ENCODE measurements at places on chromosomes 7 and 10. TPM values are rescaled to one million over a fixed set of nuclear protein-coding genes. Genes with fewer than 3 reads are reported as not detected.

GRCh38 chr10:31075434-31075833, 43.8 kb upstream of the ZNF438 start:
- no peak overlapping the region for H3K27ac ChIP-seq
- H3K4me1 ChIP-seq = peaks cover 2% of the 10 kb centered on the region
- DNase-seq = no peak
- no peaks in the 10 kb centered on the region for H3K36me3 ChIP-seq

DNA sequence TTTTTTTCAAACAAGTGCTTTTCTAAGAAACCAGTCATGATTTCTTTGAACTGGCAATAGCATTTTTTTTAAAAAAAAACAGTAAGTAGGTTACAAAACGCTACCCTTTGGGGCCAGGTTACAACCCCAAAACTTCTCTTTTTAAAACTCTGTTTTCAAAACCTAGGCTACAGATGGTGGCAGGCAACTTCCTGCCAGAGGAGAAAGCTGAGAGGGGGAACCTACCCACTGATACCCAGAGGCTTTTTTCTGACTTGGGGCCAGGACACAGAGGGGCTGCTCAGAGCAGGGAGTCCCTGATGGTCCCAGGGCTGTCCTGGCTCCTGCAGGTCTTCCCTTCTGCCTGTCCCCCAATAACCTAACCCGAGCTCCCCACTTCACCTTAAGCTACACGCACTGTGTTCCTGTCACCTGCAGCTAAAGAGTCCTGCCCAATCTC, 6.9 kb downstream of the STN1 start:
- H3K27ac ChIP-seq = peak overlapping the region; percentile 93
- peak; percentile 58 for DNase-seq
- peaks cover 67% of the 10 kb centered on the region for H3K4me1 ChIP-seq
- peak overlapping the region; percentile 64 for H3K4me3 ChIP-seq

Gene TMEM184A
- 0.23 TPM for total RNA-seq

- peaks cover 25% of the 10 kb centered on the region for H3K27me3 ChIP-seq
- DNase-seq = no peak
- H3K4me3 ChIP-seq = no peak overlapping the region
- H3K27ac ChIP-seq = no peak overlapping the region
- peaks cover 3% of the 10 kb centered on the region for H3K36me3 ChIP-seq
These were observed 13.3 kb downstream of the IFIT5 start for GRCh38 chr10:89427629-89428028.

DNA sequence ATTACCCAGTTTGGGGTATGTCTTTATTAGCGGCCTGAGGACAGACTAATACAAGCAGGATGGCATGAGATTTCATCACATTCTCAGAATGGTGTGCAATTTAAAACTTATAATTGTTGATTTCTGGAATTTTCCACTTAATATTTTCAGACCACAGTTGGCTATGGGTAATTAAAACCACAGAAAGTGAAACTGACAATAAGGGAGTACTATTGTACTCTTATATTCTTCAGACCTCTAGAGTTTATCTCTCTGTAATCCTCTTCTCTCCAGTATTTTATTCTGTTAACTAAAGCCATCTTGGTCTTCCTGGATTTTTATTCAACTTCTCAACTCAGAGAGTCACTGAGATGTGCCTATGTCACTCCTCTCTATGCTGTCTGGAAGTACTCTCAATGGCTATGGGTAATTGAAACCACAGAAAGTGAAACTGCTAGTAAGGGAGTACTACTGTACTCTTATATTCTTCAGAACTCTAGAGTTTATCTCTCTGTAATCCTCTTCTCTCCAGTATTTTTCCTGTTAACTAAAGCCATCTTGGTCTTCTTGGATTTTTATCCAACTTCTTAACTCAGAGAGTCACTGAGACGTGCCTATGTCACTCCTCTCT, 118.3 kb downstream of the PPP1R17 start:
- DNase-seq = no peak
- H3K27ac ChIP-seq = no peak overlapping the region
- H3K27me3 ChIP-seq = no peaks in the 10 kb centered on the region
- H3K36me3 ChIP-seq = no peaks in the 10 kb centered on the region
- H3K4me3 ChIP-seq = no peak overlapping the region

Gene LMTK2
- 15.0 TPM for total RNA-seq

Gene ATG9B
- total RNA-seq = 5.0 TPM

DNA sequence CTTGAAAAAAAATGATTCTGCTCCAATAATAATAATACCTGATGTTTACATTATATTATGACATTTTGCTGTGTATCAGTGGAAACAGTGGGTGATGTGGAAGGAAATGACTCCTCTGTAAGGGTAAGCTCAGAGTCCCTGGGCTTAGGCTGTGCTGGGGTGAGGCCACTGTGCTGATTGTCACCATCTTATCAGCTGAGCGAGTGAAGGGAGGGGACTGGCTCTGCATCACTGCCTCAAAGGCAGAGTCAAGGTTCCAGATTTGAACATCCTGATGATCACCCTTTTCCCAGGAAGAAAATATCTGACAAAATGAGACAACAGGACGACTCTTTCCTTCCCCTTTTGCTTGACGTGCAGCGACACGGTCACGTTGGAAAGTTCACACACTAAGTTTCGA, 24.0 kb upstream of the HABP2 start:
- no peaks in the 10 kb centered on the region for H3K27me3 ChIP-seq
- no peaks in the 10 kb centered on the region for H3K36me3 ChIP-seq
- no peak for DNase-seq
- no peak overlapping the region for H3K4me3 ChIP-seq

Gene SAP25
- total RNA-seq = 11.8 TPM

Gene SEMA3E
- total RNA-seq = not detected

DNA sequence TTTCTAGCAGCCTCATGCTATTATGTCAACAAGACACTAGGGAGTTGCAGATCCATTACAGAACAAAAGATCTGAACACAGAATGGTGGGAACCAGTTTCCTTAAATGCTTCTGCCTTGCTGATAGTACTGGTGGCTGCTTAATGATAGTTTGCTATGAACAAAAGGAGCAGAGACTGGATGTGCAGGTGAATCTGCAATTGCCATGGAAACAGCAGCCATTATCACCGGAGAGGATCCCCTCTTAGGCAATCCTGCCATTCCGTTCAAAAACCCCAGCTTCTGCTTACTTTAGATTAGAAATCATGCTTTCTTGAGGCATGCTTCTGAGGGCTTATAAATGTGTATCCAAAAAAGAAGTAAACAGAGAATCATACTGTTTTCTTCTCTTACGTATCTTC, 80.0 kb upstream of the PRKAR2B start:
- no peak overlapping the region for H3K4me3 ChIP-seq
- peaks cover 8% of the 10 kb centered on the region for H3K27me3 ChIP-seq
- H3K36me3 ChIP-seq = no peaks in the 10 kb centered on the region
- no peak for DNase-seq

GRCh38 chr10:79027147-79028055, 41.4 kb upstream of the ZMIZ1 start:
- no peak overlapping the region for H3K4me3 ChIP-seq
- no peak overlapping the region for H3K27ac ChIP-seq
- no peaks in the 10 kb centered on the region for H3K36me3 ChIP-seq

- H3K27ac ChIP-seq = no peak overlapping the region
These were observed 135.9 kb downstream of the ZNF92 start for GRCh38 chr7:65509368-65510186.

Gene CALML5
- not detected for total RNA-seq

Gene OR2A42
- 0.09 TPM for total RNA-seq

DNA sequence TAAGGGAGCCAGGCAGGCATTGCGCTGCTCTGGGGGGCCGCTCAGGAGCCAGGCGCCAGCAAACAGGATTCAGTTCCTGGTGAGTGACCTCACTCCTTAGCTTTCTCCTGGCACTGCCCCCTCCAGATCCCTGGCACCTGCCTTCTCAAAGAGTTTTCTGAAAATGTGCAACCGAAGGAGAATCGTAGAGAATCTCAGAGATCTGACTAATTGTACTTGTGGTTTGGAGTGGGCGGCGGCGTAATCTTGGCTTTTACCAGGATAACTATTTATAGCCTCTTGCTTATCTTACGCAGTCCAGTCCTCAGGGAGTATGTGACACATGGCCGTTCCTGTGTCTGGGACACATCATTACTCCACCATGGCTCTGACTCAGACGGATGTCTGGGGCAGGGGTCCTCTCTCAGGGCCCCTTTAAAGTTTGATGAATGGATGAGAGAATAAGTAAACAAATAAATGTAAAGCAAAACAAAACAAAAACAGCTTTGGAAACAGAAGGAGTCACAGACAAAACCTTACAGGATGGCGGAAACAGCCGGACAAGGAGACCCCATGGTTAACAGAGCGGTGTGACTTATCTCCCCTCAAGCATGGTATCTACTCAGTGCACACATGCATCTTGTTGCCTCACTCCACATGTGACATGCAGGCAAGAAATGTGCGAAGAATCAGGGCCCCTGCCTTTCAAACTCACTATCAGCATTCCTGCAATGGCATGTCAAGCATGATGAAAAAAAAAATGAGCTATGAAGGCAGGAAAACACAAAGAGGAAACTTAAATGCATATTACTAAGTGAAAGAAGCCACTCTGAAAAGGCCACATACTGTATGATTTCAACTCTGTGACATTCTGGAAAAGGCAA, 99.7 kb downstream of the TNS3 start:
- no peak for DNase-seq
- no peaks in the 10 kb centered on the region for H3K36me3 ChIP-seq
- H3K27me3 ChIP-seq = no peaks in the 10 kb centered on the region
- peaks cover 32% of the 10 kb centered on the region for H3K4me1 ChIP-seq

GRCh38 chr10:45003432-45004000, 2.8 kb downstream of the ZNF22 start:
- no peak overlapping the region for H3K27ac ChIP-seq
- H3K4me1 ChIP-seq = peaks cover 25% of the 10 kb centered on the region
- H3K27me3 ChIP-seq = peaks cover 6% of the 10 kb centered on the region
- H3K36me3 ChIP-seq = peaks cover 50% of the 10 kb centered on the region

DNA sequence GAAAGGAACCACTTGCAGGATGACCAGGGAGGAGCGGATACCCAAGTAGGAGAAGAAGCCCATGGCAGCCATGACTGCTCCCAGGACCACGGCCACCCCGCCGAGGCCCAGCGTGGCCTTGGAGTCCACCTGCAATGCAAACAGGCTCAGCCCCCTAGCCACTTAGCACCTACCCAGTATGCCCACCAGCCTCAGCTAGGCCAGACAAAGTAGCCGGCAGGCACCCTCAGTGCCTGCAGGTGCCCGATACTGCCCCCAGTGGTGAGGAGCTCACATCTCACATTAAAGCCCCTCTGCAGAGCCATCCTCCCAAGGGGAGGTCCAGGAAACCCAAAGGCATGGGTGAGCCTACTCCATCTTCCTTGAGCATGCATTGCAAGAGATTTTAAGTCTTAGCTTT, 6.6 kb downstream of the NPC1L1 start:
- H3K27ac ChIP-seq = no peak overlapping the region
- no peak overlapping the region for H3K4me3 ChIP-seq
- no peaks in the 10 kb centered on the region for H3K36me3 ChIP-seq
- no peaks in the 10 kb centered on the region for H3K27me3 ChIP-seq
- DNase-seq = peak; percentile 28
- H3K4me1 ChIP-seq = no peaks in the 10 kb centered on the region

Gene GRK5
- total RNA-seq = 24.4 TPM

- no peak overlapping the region for H3K27ac ChIP-seq
- H3K4me1 ChIP-seq = no peaks in the 10 kb centered on the region
- no peak overlapping the region for H3K4me3 ChIP-seq
- no peak for DNase-seq
- H3K36me3 ChIP-seq = no peaks in the 10 kb centered on the region
These were observed 85.3 kb upstream of the DIP2C start for GRCh38 chr10:774661-775244.

GRCh38 chr7:156049366-156049765, 237.1 kb upstream of the SHH start:
- DNase-seq = no peak
- H3K4me3 ChIP-seq = no peak overlapping the region
- no peak overlapping the region for H3K27ac ChIP-seq

Gene CDK14
- total RNA-seq = 2.1 TPM

Gene UNCX
- not detected for total RNA-seq

- H3K4me1 ChIP-seq = no peaks in the 10 kb centered on the region
- H3K27me3 ChIP-seq = no peaks in the 10 kb centered on the region
- no peak overlapping the region for H3K27ac ChIP-seq
These were observed 126.3 kb upstream of the CXCL12 start for GRCh38 chr10:44511166-44511565.

DNA sequence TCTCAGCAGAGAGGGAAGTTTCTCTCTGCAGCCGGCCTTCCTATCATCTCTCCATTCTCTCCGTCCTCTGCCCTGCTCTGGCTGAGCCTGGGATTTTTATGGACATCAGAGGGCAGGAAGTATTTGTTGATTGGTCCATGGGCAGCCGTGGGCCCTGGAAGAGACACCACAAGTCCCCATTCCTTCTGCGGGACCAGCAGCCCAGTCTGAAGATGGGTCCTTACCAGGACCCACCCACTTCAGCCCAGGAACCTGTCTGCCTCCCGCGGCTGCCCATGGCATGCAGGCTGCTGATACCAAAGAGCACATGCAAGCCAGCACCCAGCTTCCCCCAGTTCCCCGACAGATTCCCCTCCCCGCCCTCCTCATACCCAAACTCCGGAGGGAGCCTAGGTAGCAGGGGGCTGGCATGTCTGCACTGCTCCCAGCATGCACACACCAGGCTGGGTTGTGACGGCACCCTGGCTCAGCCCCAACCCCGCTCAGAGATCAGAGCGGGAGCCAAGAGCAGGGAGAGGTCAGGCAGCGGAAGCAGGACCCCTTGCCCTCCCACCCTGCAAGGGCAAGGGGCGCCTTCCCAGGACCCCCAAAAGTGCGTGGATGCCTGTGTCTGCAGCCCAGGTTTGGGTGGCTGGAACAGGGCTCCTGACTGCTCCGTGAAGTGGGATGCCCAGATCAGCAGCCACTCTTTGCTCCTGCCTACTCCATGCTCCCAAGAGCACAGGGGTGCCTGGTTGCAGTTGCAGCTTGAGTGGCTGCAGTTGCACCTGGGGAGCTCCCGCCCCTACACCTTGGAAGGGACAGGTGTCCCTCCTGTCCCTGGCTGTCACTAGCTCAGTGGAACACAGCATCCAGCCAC, 538.6 kb upstream of the POT1 start:
- no peak overlapping the region for H3K4me3 ChIP-seq
- no peaks in the 10 kb centered on the region for H3K27me3 ChIP-seq
- H3K36me3 ChIP-seq = no peaks in the 10 kb centered on the region

DNA sequence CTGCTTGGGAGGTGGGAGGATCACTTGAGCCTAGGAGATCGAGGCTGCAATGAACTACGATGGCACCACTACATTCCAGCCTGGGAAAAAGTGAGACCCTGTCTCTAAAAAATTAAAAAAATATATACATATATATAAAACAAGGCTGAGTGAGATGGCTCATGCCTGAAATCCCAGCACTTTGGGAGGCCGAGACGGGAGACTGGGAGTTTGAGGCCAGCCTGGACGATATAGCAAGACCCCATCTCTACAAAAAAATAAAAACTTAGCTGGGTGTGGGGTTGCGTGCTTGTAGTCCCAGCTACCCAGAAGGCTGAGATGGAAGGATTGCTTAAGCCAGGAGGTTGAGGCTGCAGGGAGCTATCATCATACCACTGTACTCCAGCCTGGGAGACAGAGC, 87.6 kb downstream of the CARD11 start:
- peaks cover 56% of the 10 kb centered on the region for H3K4me1 ChIP-seq
- no peaks in the 10 kb centered on the region for H3K27me3 ChIP-seq
- H3K36me3 ChIP-seq = peaks cover 87% of the 10 kb centered on the region
- DNase-seq = no peak
- H3K27ac ChIP-seq = peak overlapping the region; percentile 89

Measured in activated T-helper 2 cell treated with anti-CD3 and anti-CD28 coated beads, Interferon-gamma antibody, Interleukin-2, Interleukin-4, amounts not matched to agents 10 μg/mL and 5 μg/mL and 100 μg/mL, durations not matched to agents 14 hours and 24 hours and 36 hours (primary cell).